ENCODE measurements at places on chromosomes 2 and 18.

DNA sequence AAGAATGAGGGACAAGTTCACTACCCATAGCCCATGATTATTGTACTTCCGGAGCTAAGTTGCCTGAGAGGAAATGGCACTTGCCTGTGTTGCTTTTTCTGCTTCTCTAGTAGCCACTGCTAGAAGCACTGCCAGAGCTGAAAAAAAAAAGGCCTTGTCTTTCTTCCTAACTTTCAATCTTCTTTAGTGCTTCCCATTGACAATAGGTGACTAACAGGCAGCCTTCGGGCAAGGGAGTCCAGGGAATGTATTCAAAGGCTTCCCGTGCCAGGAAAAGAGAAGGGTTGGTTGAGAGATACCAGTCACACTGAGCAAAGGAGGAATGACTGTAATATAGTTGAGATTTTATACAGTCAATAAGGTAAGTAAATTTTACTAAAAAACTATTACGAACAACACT, 242.0 kb downstream of the CALCRL start:
- no peak for DNase-seq

DNA sequence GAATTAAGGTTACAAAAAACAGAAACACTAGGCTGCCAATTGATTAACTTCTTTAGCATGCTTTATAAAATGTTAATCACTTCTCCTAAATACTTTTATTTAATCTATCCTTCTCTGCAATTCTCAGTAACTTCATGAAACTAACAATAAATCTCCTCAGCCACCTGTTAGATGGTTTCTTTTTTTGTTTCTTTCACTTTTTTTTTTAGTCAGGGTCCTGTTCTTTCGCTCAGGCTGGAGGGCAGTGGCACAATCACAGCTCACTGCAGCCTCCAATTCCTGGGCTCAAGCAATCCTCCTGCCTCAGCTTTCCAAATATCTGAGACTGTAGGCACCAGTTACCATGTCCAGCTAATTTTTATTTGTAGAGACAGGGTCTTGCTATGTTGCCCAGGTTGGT, 213.4 kb upstream of the STK17B start:
- DNase-seq = no peak

DNA sequence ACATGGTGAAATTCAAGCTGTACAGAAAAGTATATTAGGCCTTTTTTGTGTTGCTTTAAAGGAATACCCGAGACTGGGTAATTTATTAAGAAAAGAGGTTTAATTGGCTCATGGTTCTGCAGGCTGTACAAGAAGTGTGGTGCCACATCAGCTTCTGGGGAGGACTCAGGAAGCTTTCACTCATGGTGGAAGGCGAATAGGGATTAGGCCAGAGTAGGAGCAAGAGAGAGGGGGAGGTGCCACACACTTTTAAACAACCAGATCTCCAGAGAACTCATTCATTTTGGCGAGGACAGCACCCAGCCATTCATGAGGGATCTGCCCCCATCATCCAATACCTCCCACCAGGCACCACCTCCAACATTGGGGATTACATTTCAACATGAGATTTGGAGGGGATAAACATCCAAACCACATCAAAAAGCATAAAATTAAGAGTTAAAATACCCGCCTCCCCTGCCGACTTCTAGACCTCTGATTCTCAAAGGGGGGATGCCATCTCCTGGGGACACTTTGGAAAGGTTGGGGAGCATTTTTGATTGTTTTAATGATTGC, 15.1 kb upstream of the LIPG start:
- no peak for DNase-seq

DNA sequence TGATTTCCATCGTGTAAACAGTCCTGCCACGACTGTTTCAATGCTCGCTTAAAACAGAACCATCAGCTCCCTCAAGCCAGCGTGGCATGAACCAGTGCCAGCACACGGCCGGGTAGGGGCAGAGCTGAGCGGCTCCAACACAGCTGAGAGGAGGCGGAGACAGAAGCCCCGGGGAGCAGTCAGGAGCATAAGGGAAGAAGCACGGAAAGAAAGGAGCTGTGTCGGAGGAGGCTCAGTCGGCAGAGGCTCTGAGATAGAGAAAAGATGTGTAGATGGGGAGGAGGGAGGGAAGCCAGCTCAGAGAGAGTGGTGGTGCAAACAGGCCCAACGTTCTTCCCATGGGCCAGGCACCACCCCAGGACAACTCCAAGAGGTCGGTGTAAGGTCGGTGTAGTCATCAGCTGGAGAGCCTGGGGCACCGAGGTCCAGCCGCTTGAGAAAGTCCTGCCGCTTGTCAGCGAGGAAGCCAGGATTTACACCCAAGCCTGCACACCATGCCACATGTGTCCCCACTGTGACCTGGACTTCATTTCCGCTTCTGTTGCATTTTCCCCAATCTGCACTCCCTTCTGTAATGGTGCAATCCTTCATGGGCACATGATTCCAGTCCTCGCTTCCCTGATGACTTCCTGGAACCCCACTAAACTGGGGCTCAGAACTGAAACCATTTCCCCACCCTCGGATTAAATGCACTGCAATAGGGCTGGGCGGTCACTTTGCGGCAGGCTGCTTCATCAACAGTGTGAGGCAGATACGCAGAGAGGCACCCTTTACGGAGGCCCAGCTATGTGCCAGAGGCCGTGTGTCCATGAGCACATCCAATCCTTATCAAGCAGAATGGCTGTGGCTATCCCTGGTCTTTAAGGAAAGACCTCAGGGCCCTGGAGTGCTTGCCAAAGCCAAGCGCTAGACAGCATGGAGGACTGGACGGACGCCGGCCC, 43.5 kb downstream of the CYP27C1 start:
- no peak for DNase-seq

- DNase-seq = no peak
Observed at GRCh38 chr2:176650104-176650837, 381.0 kb downstream of the MTX2 start.

GRCh38 chr18:58535340-58536201, 93.3 kb downstream of the ALPK2 start:
- DNase-seq = no peak

- DNase-seq = no peak
Observed at GRCh38 chr2:60411295-60411694, 142.2 kb downstream of the BCL11A start.

DNA sequence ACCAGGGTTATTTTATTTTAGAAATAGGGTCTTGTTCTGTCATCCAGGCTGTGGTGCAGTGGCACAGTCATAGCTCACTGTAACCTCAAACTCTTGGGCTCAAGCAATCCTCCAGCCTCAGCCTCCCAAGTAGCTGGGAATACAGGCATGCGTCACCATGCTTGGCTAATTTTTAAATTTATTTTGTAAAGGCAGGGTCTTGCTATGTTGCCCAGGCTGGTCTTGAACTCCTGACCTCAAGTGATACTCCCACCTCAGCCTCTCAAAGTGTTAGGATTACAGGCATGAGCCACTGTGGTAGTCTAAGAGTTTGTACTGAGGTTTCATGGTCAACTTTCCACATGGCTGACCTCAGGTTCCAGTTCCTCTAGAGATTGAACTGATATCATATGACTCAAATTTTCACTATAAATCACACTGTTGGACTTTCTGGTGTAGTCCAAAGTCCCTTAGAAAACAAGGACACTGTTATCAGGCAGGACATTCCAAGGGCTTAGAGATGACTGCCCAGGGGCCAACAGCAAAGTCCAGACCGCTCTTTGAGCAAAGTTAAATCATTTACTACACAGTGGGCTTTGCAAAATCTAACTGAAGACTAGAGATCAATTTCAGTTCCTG, 82.0 kb upstream of the MEX3C start:
- no peak for DNase-seq

All from stimulated activated CD8-positive, alpha-beta memory T cell treated with anti-CD3 and anti-CD28 coated beads, Interleukin-7, amount 100 ng/mL, for 1 hour (primary cell).